PC-3 (cell line): ENCODE measurements at places on chromosomes 5 and 9. TPM values are rescaled to one million over a fixed set of nuclear protein-coding genes. Genes with fewer than 3 reads are reported as not detected.

SERF1B gene
- 52.0 and 59.6 TPM in 2 replicates for total RNA-seq

GPR21 gene
- 0.15 TPM in 1 of 2 replicates, not detected in the other for total RNA-seq

NR5A1 gene
- total RNA-seq, result not detected in 2 replicates

KCNV2 gene
- not detected in 2 replicates for total RNA-seq

DNA sequence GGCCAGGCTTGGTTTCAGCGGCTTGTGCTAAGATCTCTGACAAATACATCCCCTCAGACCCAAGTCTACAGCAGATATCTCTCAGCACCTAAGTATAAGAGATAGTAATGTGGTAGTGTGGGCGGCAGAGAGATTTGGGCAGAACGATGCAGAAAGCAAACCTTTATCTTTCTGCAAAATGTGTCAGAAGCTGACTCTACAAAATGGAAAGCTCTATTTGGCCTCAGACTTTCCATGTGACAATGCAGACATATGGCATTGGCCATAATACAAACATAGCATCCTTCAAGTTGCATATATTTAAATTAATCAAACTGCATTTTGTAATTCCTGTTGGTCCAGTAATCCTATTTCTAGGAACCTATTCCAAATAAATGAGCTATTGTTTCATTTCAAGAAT, 102.5 kb upstream of the RAI14 start:
- DNase-seq, result no peak

DNA sequence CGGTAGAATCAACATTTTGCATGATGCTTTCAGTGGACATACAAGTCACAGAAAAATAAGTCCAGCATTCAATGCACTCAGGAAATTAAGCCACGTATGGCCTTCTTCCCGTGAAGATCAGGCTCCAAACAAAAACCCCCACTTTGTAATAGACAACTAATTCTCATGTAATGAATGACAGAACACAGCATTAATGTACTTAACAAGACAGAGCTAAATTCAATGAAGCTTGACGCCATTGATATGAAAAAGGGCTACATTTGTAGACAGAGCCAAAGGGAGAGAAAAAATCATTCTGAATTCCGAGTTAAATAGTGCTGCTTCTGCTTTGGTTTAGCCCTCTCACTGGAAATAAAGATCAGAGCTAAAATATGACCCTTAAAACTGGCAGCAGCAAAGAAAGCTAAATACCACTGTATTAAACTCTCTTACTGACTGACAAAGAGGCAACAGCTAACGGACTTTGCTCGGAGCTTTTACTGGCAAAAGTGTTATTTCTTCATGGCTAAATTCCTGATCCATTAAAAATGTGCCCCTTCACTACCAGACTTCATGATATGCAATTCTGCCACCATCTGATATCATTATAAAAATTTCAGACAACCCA, 250.5 kb downstream of the BNC2 start:
- DNase-seq, result no peak

DNA sequence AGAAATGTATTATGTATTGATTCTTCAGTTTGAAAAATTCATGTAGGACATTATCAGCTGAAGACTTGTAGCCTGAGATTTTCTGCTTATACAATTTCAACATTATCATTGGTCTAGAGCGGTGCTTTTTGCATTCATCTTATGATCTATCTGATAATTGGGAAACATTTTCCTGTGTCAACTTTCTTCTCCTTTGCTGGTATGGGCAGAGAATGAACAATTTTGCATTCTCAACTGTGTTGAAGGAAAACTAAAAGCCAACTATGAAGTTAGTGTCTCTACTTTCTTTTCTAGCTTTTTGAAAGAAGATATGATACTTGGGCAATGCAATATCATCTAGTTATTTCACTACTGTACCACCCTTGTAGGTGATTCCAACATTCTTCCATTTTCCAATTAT, 10.3 kb downstream of the ZFR start:
- no peak for DNase-seq

- DNase-seq, result no peak
These were observed 42.0 kb upstream of the RXRA start for GRCh38 chr9:134284273-134284672.

DNA sequence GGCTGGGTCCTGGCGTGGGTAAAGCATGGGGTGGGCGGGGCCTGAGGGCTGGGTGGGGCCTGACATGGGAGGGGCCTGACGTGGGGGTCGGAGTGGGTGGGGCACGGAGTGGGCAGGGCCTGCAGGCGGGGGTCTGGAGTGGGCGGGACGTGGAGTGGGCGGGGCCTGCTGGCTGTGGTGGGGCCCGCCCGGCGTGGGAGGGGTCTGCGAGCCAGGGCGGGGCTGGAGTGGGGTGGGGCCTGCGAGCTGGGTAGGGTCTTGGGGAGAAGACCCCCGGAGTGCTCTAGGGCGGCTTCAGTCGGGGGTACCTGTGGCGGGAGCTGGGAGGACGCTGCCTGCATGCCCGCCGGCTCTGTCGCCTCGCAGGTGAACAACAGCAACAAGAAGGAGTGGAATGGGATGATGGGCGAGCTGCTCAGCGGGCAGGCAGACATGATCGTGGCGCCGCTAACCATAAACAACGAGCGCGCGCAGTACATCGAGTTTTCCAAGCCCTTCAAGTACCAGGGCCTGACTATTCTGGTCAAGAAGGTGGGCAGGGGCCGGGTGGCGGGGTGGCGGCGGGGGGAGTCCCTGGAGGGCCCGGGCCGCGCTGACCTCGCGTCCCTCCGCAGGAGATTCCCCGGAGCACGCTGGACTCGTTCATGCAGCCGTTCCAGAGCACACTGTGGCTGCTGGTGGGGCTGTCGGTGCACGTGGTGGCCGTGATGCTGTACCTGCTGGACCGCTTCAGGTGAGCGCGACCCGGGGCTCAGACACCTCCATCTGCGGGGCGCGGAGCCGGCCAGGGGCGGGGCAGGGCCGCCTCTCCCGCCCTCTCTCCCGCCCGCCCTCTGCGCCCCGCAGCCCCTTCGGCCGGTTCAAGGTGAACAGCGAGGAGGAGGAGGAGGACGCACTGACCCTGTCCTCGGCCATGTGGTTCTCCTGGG, 8.0 kb downstream of the LRRC26 start:
- no peak for DNase-seq

GRCh38 chr5:64763948-64764503, 4.5 kb downstream of the SREK1IP1 start:
- DNase-seq, result no peak
